ENCODE measurements at places on chromosomes 6 and 20.

DNA sequence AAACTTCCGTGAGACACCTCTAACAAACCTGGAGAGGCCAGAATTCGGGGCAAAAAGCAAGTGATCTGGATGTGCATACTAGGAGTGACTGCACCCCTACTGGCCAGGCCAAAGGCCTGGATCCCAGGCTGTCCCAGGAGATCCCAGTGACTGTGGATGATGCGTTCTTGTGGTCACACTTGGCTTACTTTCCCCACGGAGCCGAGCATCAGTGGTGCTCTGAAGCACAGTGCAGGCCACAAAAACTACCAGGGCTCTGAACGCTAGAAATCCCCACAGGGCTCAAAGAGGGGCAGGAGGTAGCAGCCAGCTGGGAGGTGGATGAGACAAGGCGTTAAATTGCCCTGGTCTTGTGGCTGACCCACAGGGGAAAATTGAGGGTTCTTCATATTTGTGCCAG, 7.1 kb downstream of the TRIM26 start:
- DNase-seq: no peak

DNA sequence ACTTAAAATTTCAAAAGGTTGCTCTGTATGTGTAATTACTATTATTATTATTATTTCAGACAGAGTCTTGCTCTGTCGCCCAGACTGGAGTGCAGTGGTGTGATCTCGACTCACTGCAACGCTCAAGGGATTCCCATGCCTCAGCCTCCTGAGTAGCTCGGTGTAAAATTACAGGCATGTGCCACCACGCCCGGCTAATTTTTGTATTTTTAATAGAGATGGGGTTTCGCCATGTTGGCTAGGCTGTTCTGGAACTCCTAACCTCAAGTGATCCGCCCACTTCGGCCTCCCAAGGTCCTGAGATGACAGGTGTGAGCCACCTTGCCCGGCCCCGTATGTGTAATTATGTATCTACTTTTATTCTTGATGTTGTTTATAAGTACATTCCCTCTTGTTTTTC, 65.3 kb upstream of the ZNF217 start:
- DNase-seq: no peak

GRCh38 chr6:168885751-168886742, 367.6 kb downstream of the THBS2 start:
- no peak for DNase-seq

- DNase-seq: peak; percentile 94
Observed at GRCh38 chr6:112691289-112691688, 344.2 kb downstream of the RFPL4B start.

- no peak for DNase-seq
Observed at GRCh38 chr20:13085275-13085674, 76.5 kb downstream of the SPTLC3 start.

- peak; percentile 33 for DNase-seq
Observed at GRCh38 chr6:113094779-113095178, 747.6 kb downstream of the RFPL4B start.

DNA sequence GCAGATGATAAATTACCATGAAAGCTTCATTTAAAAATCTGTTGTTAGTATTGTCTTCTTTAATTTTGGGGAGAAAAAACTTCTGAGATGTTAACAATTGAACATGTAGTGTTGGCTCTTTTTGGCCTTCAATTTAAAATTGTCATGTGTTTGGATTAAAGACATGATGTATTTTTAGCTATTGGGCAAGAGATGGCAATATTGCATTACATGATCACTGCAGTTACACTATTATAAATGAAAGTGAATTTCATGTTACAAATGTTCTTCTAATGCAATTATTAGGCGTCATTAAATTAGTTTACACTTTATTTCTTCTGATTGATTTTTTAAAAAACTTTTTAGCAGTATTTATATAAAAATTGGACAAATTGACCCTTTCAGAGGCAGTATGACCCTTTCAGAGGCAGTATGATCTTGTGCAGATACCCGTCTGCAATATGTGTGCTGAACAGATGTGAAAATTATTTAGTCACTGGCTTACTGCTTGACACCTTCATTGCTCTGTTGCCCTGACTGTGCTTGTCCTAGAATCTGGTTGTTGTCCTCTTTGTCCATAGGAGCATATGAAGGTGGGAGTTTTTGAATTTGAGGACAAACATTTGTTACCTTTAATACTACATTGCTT, 25.8 kb downstream of the CDKAL1 start:
- DNase-seq: no peak

- DNase-seq: no peak
Observed at GRCh38 chr6:39347206-39347605, 24.7 kb upstream of the KCNK16 start.

- DNase-seq: peak; percentile 88
Observed at GRCh38 chr6:108655806-108656651, 95.3 kb downstream of the FOXO3 start.

DNA sequence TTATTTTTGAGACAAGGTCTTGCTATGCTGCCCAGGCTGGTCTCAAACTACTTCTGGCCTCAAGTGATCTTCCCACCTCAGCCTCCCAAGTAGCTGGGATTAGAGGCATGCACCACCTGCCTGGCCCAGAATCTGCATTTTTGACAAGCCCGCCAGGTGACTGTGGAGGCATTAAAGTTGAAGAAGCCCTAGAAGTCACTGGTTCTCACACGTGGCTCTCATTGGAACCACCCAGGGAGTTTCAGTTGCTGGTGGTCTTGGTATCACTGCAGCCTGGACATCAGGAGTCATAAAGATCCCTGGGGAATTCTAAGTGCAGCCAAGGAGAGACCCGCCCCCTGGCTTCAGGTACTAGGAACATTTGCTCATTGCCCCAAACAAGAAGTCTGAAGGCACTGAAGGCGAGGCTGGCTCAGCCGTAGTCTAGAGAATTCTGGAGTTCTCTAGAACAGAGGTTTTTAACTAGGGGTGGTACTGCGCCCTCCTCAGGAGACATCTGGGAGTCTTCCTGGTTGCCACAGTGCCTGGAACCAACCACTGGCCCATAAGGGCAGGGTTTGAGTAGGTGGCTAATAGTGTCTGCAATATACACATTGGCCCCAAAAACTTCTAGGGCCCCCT, 182.8 kb downstream of the ZMYND8 start:
- no peak for DNase-seq

GRCh38 chr20:3473944-3474343, 3.1 kb downstream of the ATRN start:
- DNase-seq: no peak

GRCh38 chr6:147551976-147552375, 43.5 kb downstream of the SAMD5 start:
- no peak for DNase-seq

DNA sequence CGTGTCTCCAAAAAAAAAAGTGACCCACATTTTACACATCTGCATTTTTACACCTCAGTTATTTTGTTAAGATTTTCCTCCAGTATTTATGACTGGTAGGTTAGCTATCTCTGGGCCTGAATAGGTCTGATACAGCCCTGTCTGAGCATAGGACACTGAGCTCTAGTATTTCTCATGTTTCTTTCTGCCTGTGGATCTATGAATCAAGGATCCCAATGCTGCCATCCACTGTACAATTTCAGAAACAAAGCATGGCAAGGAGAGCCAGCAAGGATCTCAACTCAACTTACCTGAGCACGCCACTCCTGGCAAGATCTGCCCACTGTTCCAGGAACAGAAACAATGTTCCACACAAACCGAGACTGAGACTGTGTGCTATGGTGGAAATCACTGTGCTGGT, 36.4 kb upstream of the ENPP5 start:
- DNase-seq: no peak

GRCh38 chr6:42841844-42842584, 37.4 kb upstream of the RPL7L1 start:
- DNase-seq: no peak

DNA sequence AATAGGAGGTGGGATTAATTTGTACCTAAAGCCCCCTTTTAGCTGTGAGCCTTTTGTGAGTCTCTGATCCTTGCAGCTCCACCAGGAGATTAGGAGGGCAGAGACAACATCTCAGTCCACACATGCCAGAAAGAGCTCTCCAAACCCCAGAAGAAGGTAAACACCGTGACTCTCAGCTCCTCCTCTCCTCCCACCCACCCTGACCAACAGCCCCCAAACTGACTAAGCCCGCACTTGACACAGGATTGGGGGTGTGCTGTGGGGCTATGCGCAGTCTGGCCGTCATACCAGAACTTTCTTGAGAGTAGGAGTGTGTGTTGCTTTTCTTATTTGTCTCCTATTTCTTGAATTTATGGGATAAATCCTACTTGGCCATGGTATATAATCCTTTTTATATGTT, 164.7 kb upstream of the SNX9 start:
- DNase-seq: no peak

DNA sequence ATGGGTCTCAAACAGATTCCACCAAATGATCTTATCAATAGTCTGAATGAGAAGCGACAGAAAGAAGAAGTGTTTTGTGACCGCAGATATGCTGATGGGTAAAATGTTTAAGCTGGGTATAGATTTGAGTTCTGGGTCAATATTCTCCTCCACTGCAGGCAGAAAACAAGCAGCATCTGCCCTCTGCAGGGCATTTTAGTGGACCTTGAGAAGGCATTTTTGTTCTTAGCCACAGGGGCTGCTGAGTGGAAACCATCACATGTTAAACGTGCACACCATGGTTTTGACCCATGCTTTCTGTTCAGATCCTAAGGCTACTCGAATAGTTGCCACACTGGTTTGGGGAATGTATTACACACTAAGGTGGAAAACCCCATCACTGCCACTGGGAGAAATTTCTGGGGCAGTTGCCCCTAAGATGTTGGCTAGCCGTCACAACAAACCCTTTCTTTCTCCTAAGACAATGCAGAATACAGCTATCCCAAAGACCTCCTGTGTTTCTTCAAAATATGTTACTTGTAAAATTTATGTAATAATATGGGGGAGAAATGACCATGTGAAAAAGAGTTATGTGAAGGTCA, 5.5 kb downstream of the POU3F2 start:
- DNase-seq: peak; percentile 55

DNA sequence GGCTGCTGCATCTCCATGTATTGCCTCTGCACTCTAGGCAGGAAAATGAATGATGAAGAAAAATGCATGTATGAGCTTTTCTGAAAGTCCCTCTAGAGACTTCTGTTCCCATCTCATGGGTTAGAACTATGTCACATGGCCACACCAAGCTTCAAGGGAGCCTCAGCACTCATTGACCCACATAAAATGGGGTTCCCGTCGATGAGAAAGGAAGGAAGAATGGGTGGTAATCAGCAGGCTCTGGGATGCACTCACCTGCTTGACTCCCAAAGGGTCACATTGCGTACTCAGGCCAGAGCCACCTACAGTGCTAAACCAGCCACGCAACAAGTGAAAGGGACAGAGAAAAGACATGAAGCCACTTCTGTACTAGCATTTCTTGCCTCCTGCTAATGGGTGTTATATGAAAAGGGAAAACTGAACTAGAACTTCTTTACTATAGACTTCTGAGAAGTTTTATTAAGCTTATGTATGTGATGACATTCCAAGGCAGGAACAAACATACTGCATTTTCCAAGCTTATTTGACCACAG, 95.8 kb upstream of the GCM1 start:
- no peak for DNase-seq

GRCh38 chr20:22905658-22906057, 129.5 kb upstream of the SSTR4 start:
- DNase-seq: peak; percentile 81

GRCh38 chr20:15333170-15333569, 995.8 kb upstream of the FLRT3 start:
- DNase-seq: no peak

DNA sequence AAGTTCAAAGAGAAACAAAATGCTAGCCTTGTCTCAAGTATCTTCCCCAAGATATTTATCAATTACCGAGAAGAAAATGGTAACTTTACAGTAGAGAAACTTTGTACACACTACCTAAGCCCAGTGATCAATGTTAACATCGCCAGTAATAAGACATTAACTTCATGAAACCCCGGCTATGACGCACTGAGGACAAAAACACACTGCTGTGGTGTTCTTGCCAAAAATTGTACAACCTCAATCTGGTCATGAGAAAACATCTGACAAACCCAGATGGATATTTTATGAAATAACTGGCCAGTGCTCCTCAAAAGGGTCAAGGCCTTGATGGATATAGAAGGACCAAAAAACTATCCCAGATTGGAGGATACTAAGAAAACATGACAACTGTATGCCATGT, 85.5 kb upstream of the DTNBP1 start:
- DNase-seq: no peak

DNA sequence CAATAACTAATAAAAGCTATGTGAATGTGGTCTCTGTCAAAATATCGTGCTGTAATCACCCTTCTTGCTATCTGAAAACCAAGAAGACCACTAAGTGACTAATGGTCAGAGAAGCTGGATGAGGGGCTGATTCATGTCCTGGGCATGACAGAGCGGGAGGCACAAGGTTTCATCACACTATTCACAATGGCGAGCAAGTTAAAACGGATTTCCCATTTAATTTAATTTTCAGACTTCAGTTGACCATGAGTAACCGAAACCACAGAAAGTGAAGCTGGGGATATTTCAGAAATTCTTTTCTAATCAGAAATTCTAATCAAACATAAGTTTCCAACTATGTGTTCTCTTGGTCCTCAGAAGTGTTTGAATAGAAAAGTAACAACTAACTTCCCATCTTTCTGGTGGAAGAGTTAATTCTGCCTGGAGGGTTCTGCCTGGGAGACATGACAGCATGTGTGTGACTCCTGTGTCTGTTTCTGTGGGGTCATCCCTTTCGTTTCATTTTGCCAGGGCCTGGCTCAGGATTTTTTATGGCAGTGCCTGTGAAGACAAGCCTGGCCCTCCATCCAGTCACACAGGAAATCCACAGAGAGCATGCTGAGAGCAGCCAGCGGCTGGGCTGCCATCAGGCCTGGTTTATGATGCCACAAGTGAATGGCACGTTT, 98.9 kb downstream of the FAM120B start:
- peak; percentile 98 for DNase-seq

DNA sequence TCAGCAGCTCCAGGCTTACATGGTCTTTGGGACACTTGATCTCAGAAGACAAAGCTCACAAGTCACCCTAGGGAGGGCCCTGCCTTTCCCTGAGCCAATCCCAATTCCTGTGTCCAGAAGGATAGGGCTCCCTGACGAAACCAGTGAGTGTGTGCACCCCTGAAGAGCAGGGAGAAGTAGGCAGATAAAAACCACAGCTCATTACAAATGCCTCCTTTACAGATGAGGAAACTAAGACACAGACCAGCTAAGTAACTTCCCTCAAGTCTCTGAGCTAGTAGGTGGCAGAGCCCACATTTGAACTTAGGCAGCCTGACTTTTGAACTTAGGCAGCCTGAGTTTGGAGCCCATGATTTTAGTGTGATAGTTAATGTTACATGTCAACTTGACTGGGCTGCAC, 6.7 kb upstream of the ZFAND3 start:
- no peak for DNase-seq

Data from fibroblast of upper back skin (primary cell).